ENCODE measurements at places on chromosomes 5 and 9.

DNA sequence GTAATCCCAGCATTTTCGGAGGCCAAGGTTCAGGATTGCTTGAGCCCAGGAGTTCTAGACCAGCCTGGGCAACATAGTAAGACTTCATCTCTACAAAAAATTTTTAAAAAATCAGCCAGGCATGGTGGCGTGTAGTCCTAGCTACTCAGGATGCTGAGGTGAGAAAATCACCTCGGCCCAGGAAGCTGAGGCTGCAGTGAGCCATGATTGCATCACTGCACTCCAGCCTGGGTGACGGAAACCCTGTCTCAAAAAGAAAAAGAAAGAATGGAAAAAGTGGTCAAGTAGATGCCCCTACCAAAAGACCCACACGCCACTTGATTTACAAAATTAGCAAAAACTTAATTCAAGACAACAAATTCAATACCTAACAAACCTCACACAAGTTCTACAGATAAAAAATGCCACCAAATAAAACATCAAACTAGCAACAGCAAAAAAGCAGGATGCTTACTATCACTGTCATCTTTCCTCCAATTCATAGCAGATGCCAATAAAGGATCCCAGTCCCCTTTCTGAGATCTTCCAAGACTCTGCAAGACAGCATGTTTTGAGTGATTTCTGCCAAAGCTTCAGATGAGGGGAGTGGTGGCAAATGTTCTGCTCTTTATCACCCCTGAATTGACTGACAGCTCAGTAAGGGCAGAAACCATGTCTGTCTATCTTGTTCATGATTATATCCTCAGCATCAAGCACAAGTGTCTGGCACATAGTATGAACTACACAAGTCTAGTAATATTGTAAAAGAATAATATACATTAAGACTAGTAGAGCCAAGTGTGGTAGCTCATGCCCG, 34.2 kb upstream of the TESK1 start:
- no peak for DNase-seq

- DNase-seq: no peak
Measured at GRCh38 chr5:157477814-157478494, 17.9 kb downstream of the NIPAL4 start.

DNA sequence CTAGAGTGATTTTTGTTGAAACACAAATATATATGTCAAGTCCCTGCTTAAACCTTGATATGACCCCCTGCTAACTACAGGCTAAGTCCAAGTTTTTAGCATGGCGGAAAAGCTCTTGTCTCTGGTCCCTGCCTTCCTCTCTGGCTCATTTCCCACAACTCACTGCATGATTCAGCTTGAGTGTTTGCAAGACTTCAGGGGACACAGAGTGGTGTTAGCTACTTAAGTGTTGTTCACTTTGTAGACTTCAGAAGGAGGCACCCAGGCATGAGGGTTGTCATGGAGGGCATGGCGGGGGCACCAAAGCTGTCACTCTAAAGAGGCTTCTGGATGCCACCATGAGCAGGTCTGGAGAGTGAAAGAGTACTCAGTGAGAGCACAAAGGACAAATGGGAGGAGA, 362.4 kb upstream of the ACTBL2 start:
- DNase-seq: no peak

- DNase-seq: no peak
Measured at GRCh38 chr5:144024545-144024944, 145.9 kb downstream of the YIPF5 start.

- DNase-seq: no peak
Measured at GRCh38 chr5:103849934-103850333, 287.3 kb upstream of the NUDT12 start.

DNA sequence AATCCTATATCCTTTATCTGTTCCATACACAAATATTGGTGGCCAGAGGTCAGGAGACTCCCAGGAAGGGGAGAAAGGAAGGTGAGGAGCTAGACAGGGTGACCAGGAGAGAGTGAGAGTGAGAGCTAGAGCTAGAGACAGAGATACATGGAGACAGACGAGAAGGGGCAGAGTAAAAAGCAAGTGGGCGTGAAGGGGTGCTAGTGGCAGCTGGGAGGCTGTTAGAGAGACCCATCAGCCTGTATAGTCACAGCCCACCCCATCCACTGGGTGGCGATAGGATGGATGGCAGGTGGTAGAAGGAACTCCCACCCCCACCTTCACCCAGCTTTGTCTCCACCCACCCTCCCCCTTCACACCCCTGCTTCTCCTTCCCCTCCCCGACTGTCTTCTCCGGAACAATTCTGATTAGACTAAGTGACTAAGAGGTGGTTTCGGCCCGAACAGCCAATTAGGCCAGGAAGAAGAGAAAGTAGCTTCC, 32.8 kb downstream of the PCDH1 start:
- no peak for DNase-seq

DNA sequence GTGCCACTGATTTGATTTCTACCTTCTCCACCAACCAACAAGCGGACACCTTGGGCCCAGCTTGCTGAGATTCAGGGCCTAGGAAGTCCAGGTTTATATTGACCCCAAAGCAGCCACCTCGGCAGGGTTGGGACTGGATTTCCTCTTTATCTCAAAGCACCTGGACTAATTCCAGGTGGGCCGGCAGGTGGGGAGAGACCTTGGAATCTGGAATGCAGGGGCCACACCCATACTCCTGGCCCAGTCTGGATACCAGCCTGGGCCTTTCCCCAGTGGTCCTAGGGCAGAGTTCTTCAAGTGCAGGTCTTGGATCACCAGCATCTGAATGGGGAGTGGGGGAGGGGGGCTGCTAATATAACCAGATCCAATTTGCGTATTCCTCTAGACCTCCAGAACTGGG, 93.1 kb downstream of the PCDH1 start:
- no peak for DNase-seq

GRCh38 chr5:133290669-133291240, 238.9 kb downstream of the HSPA4 start:
- DNase-seq: no peak

DNA sequence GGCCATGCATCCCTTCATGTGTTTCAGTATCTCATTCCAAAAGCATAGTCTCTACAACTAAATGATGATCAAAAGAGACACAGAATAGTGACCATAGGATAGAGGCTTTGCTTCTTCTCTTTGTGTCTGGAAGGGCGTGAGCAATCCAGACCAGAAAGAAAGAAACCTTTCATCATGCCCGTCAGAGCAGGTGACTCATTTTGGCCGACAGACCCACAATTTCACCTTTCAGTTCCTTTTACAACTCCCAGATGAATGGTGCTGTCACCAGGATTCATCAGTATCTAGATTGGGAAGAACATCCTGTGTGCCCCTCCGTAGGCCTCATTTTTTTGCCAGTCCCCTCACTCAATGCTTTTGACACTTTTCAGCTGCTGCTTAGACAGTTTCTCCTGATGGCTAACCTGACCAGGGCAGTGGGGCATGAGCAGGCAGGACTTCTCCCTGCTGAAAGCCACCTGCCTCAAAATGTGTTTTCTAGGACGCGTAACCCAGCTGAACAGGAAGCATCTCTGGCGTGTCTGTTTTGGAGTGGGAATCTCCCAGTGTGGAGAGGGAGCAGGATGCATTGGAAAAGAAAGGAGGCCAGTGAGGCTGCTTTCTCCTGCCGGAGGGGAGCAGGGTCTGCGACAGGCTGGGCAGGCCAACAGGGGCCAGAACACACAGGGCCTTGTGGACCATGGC, 21.2 kb downstream of the ABLIM3 start:
- no peak for DNase-seq

DNA sequence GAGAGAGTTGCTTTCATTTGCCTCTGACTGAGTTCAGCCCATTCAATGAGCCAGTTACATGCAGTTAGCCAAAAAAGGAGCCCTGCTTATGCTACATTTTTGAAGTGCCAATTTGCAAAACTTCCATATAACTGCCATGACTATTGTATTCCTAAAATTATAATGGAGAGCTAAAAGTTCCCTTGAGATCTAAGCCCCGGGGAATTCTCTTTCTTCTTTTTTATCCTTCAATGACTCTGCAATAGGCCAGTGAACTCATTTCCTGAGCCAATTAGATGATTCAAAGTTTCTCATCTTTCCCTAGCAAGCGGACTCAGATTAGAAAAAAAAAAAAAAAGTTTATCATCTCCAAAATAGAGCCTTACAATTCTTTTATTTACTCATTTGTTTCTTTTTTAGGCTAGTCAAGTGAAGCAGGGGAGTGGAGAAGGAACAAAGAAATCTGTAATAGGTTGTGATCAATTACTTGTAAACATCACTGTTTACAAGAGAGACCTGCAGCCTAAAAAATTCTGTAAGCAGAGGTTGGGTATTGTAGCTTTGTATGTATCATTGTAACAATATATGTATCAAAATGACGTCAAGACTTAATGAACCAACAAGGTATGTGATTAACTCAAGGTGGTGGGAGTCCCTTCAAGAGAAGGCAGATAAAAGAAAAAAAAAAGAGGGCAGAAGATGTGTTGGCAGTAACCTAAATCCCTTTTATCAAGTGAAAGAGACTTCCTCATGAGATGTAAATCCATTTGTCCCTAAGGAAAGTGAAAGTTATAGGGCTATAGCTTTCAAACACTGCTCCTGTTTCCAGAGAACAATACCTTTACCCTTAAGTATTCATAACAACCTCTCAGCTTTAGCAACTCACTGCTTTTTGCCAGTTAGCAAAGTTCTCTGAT, 48.7 kb upstream of the HOMER1 start:
- DNase-seq: no peak

- DNase-seq: no peak
Measured at GRCh38 chr9:35227284-35227683, 65.5 kb downstream of the UNC13B start.

DNA sequence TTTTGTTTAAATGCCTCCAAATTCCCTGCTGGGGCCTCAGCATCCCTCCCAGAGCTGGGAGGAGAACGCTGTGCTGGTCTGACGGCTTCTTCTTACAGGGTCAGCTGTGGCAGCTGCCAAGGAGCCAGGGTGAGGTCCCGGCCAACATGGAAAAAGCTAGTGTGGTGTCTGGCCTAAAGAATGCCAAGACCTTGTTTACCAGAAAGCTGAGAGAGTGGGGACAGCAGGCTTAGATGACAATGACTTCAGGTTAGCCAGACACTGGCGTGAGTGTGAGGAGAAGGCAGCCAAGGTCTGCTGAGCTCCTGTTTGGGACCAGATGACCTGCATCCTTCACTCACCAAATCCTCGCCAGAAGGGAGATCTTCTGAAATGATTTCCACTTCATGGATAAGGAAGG, 112.5 kb downstream of the CRB2 start:
- no peak for DNase-seq

DNA sequence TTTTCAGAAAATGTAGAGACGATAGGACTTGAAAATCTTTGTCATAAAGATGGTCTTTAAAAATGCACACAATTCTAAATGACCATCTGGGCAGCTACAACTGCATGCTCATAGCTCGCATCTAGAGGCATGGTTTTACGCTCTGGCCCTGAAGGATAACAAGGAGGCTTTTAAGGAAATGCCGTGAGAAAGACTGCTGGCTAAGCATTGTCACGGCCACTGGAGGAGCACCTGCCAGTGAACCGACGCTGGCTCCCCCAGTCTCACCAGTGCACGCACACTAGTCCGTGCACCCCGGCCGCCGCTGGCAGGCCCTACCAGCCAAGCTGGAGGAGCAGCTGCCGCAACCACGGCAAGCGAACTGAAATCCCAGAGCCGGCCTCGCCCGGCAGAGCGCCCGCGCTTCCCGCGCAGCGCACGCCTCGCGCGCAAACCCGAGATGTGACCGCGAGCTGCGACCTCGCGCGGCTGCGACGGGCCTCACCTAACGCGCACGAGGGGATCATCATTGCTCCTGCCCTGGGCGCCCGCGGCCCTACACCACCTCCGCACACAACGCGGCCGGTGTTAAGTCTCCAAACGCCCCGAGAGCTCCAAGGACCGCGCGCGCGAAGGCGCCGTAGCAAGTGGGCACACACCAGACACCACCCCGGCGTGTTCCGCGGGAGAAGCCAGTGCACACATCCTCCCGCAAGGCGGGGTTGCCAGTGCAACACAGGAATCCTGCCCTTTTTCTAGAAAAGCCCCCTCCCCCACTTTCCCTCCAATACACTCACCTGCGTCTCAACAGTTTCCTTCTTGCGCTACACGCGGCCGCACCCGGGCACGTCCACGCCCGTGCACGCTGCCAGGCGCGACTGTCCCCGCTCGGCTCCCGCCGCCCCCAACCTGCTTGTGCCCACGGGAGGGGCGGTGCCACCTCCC, 5.3 kb downstream of the ELAVL2 start:
- DNase-seq: peak; percentile 47

DNA sequence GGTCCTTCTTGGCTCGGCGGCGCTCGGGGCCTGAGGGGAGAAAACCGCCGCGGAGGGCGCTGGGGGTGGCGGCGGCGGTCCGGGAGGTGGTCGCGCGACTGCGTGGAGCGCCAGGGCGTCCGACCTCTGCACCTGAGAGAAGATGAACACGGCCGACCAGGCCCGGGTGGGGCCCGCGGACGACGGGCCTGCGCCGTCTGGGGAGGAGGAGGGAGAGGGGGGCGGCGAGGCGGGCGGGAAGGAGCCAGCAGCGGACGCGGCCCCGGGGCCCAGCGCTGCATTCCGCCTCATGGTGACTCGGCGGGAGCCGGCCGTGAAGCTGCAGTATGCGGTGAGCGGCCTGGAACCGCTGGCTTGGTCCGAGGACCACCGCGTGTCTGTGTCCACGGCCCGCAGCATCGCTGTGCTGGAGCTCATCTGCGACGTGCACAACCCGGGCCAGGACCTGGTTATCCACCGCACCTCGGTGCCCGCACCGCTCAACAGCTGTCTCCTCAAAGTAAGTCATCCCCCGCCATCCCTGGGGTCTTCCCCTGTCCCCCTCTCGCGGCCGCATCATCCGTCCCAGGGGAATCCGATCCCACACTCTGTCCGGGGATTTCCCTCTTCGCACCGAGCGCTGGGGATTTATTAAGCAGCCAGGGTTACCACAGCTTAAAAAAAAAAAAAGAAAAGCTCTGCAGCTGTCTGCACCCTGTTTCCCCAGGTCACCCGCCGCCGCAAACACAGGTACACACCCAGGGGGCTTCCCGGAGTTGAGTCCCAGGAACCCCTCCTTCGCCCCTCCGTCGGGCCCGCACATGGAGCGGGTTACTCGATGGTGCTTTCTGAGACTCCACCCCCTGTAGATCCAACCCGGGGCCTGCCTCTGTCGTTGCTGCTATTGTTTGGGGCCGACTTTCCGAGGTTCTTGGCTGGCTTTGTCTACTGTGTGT, at the start of gene GTF3C4:
Gene GTF3C4, plus strand, starts transcription at position 8 of the 935 bp plus-strand sequence. Its CDS starts 135 bp downstream, at position 143.
- DNase-seq: no peak

DNA sequence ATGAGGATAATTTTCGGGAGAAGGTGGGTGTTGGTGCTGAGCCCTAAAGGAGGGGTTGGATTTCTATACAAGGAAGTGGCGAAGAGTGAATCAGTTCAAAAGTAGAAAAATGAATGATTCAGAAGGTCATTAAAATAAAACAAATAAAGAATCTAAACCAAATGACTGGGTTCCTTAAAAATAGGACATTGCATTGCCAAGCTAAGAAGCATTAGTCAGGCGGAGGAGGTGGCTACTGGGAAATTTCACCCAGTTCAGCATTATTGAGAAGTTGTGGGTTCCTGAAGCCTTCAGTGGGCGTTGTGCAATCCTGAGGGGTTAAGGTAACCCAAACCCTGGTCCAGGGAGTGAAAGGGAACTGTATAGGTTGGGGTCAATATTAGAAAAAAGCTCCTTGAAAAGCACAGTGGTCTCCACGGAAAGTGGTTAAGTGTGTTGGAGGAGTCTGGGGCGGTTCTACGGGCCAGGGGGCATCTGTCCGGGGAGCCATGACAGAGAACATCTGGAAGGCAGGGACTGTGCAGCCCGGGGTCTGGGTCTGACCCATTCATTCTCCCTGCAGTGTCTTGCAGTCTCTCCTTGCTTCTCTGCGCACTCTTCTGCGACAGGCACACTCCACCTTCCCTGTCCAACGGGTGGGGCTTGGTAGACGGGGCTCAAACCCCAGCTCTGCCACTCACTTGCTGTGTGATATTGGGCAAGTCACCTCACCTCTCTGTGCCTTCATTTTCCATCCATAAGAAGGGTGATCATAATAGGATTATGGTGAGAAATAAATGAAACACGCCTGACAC, 27.6 kb upstream of the DUSP1 start:
- no peak for DNase-seq
